ENCODE measurements at places on chromosomes 2 and 18.

GRCh38 chr2:163198007-163198406, 359.4 kb upstream of the KCNH7 start:
- DNase-seq: no peak

DNA sequence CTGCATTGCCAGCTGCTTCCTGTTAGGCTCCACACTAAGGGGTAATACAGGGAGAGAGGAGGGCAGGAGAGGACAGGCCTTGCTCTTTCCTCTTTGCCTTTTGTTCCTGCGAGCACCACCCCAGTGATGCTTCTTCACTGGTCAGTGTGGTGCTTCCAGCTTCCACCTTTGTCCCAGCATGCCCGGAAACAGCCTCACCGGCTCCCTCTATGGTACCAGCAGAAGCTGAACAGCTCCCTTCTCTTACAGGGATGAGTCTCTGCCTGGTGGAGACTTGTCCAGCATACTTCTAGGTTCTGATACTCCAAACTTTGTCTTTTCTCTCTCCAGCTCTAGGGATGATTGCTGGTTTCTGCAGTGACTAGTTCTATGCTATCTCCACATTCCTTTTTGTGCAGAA, 413.3 kb downstream of the TSN start:
- no peak for DNase-seq

- DNase-seq: no peak
Observed at GRCh38 chr2:19988600-19988999, 1.3 kb downstream of the WDR35 start.

DNA sequence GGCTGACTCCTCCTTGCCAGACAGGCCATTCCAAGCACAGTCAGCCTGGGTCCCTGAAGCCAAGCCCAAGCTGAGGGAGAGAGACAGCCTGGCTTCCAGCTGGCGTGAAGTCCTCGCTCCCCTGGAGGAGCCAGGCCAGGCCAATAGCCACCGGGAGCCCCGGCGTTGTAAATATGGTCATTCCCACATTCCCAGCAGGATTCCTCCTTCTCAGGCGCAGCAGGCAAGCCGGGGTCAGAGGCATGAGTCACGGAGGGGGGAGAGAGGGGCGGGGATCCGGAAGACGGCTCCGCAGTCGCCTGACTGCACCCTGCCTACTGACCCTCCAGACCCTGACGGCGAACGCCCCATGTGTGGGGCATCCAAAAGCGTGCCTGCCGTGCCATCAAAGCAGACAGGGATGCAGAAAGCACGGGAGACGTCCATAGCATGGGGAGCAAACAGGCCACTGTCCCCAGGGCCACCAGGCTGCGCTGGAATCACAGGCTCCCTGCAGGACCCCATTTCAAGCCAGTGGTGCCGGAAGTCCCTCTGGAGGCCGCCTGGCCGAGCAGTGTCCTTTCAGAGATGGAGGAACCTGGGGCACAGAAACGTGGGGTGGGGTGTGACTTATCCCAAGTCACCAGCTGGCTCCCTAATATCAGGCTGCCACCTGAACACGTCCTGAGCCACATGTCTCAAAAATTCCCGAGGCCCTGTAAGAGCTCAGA, 48.2 kb downstream of the TWIST2 start:
- no peak for DNase-seq

GRCh38 chr2:23312996-23313606, 71.9 kb upstream of the KLHL29 start:
- DNase-seq: no peak

DNA sequence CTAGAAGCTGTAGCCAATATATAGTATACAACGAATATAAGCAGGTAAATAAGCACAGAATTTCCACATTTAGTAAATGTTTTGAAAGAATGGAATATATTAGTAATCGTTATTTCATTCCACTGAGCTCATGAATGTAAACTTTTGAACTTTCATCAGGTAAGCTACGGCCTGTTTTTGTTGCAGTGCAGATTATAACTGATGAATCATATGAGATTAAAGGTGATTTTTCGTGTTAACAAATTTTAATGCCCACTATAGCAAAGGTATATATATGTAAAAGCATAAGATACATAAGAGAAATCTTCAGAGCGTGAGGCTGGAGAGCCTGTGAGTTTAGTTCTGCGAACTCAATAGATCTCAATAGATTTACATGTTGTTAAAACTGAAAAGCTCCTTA, 1.1 kb downstream of the SCYGR1 start:
- no peak for DNase-seq

All from urinary bladder (tissue), 4 donors.